ENCODE measurements at places on chromosomes 11 and 22.

GRCh38 chr22:43169310-43170130, 17.4 kb downstream of the TTLL12 start:
- no peak for DNase-seq

GRCh38 chr11:69022260-69022659, 9.2 kb upstream of the MRGPRF start:
- DNase-seq: no peak

DNA sequence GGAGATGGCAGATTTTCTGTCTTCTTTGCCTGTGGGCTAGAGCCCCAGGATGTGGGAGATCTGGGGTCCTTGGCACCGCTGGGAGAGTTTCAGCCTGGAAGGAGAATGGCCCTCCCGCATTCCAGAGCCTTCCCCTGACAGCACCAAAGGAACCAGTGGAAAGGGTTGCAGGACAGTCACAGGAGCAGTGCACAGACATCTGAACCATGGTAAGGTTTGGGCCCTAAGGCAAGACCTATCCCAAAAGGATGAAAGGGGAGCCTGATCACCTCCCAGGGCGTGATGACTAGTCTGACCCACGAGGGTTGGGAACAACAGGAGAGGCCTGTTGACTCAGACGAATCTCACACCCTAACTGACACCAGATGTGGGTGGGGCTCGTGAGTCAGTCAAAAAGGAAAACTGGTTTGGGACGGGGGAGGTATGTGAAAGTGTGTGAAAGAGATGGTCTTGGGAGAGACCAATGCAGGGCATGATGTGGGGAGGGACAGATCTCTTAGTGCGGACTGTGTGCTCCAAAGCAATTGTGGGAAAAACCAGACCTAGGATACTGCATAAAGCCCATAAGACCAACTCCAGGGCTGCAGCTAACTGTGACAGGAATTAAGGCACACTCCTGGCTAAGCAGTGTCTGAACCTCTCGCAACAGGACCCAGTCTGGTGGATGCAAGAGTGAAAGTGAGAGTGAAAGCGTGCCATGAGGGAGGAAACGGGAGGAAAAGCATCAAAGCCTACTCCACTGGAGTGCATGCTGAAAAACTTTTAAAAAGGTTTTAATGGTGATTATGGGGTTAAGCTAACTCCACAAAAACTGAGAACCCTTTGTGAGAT, 39.1 kb upstream of the GLYAT start:
- no peak for DNase-seq

- no peak for DNase-seq
Observed at GRCh38 chr11:118447423-118447822, 11.1 kb downstream of the KMT2A start.

DNA sequence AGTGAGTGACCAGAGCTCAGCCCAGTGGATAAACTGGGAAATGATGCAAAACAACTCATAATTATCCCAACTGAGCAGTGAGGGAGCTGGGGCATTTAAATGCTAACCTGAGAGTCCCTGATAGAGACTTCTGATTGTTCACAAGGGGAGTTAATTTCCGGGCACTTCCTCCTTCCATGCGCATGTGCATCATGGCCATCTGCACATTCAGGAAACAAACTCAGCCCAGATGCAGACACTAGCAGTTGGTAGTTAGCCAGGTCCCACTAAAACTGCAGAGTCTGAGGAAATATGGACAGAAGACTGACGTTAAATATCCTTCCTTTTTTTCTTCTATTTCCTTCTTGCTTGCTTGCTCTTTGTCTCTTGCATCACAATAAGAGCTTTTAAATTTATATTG, 852.1 kb upstream of the LRRC4C start:
- DNase-seq: no peak

DNA sequence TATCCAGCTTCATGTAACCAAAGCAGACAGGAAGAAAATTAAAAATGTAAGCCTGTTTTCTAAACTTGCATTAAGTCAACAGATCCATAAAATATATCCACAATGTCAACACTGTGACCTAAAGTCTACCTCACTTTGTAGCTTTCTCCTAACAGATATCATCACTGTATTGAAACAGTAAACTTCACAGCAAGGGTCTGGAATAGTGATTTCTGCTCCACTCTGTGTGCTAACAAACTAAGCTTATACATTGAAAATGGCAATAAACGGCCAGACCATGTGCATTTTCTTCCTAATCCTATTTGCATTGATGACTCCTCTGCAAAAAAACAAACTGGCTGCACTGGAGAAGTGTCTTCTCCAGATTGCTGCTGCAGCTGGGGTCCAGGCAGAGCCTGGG, 26.8 kb downstream of the CADM1 start:
- DNase-seq: no peak

DNA sequence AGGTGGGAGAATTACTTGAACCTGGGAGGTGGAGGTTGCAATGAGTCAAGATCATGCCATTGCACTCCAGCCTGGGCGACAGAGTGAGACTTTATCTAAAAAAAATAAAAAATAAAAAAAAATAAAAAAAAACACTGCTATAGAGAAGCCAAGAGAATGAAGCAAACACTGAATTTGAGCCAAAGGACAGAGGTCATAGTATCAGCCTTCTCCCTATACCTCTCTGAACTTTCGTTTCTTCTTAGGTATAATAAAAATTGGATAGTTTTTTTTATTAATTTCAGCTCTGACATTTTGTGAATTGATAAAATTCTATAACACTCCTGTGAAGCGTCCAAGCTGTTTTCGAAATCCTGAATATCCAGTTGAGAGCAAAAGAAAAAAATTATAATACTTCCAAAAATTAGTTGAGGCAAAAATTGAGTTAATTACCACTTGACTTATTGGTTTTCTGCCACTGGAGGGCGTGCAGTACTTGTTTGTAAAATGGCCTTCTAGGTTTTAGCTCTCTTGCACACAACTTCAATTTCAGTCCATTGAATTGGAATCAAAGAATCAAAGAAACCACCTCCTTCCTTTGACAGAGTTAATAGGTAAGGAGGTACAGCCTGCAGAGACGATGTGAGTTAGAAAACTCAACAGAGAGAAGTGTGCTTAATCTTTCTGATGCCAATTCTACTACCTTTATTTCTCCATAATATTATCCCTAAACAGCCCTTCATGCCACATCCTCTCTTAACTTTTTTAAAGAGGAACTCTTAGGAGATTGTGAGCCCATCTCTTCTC, 143.2 kb downstream of the BBOX1 start:
- DNase-seq: peak; percentile 29

GRCh38 chr11:90326647-90327046, 103.8 kb upstream of the CHORDC1 start:
- no peak for DNase-seq

- DNase-seq: no peak
Observed at GRCh38 chr11:83287631-83288030, 1.5 kb upstream of the CCDC90B start.

DNA sequence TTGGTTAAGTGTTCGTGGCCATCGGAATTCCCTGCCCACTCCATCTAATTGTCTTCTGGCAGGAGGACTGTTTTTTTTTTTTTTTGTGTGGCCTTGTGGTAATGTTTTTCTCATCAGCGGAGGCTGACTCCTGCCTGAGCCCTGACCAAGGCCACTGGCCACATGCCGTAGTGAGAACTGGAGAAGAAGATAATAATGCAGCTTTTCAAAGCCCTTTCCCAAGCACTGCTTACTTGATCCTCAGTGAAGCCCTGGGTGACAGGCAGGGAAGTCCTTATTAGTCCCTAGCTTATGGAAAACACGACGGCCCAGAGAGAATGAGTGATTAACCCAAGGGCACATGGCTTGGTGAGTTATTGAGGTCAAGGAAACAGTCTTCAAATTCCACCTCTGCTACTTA, 71.2 kb downstream of the ADM start:
- DNase-seq: no peak

GRCh38 chr11:79461144-79461543, 20.3 kb upstream of the TENM4 start:
- no peak for DNase-seq

DNA sequence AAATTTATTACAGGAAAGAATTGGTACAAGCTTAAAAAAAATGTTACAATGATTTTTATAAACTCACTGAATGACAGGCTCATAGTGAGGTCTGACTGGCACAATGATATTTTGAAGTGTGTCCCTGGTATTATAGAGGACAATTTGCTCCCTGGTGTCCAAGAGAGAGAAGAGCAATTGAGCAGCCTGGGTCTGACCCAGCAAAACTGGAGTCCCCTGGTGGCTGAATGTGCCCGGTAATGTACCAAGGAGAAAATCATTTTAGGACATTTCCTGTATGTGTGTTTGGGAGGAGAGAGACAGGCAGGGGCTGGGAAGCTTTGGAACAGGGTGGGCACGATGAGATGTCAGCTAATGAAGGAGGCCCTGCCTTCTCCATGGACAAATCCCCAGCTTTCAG, 125.3 kb downstream of the APOL5 start:
- no peak for DNase-seq

- no peak for DNase-seq
Observed at GRCh38 chr11:123180166-123180565, 14.9 kb downstream of the CLMP start.
